Metanephros (tissue), 2 donors: ENCODE measurements at places on chromosomes 1 and 21. TPM values are rescaled to one million over a fixed set of nuclear protein-coding genes. Genes with fewer than 3 reads are reported as not detected.

RHD gene
- total RNA-seq, result 3.8 TPM

KCNH1 gene
- 0.47 TPM for total RNA-seq

ATG4C gene
- total RNA-seq, result 9.2 TPM

ADORA3 gene
- total RNA-seq, result 0.88 TPM

HSPG2 gene
- total RNA-seq, result 313 TPM

RCSD1 gene
- total RNA-seq, result 26.0 TPM

MMP23B gene
- total RNA-seq, result 48.1 TPM

ACTL8 gene
- not detected for total RNA-seq

SLC2A5 gene
- 7.5 TPM for total RNA-seq

CELF3 gene
- total RNA-seq, result 0.18 TPM

OR2T11 gene
- total RNA-seq, result 0.06 TPM

CDCA8 gene
- 5.4 TPM for total RNA-seq

SMCP gene
- total RNA-seq, result not detected

CR1 gene
- total RNA-seq, result 14.7 TPM

CLCA2 gene
- total RNA-seq, result not detected
